HL-60 (cell line): ENCODE measurements at places on chromosomes 4 and X.

- no peak for DNase-seq
Observed at GRCh38 chr4:8593264-8594096, 915 bp downstream of the CPZ start.

DNA sequence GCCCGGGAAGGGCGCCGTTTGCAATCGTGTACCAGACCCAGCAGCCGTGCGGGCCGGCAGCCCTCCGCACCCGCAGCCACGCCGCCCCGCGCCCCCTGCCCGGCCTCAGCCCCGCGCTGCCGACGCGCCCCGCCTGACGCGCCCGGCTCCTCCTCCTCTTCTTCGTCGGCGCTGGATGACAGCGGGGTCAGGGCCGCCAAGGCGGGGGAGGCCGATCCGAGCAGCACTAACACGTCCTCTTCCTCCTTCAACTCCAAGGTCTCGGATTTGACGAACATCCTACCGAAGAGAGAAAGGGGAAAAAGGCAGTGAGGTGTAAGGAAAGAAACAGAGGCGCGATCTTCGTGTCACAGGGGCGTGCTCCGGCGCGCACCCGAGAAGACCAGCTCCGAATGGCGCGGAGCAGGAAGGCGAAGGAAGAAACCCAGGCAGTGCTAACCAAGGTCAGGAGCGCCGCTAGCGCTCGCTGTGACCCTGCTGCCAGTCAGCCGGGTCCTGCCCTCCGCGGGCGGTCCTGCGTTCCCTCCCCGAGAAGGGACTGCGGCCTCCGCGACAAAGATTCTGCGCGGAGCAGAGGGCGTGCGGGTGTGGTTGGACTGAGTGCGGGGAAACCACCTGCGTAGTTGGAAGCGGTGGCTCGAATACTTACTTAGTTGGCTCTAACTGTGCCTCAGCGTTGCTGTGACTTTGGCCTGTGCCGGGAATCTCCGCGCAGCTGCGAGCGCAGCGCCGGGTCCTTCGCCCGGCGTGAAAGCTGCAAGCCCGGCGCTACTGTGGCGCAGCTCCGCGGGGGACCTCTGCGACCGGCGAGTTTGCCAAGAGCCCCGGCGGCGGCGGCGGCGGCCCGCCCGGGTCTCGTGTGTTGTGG lies 548 bp downstream of the NEUROG2 start:
- no peak for DNase-seq

DNA sequence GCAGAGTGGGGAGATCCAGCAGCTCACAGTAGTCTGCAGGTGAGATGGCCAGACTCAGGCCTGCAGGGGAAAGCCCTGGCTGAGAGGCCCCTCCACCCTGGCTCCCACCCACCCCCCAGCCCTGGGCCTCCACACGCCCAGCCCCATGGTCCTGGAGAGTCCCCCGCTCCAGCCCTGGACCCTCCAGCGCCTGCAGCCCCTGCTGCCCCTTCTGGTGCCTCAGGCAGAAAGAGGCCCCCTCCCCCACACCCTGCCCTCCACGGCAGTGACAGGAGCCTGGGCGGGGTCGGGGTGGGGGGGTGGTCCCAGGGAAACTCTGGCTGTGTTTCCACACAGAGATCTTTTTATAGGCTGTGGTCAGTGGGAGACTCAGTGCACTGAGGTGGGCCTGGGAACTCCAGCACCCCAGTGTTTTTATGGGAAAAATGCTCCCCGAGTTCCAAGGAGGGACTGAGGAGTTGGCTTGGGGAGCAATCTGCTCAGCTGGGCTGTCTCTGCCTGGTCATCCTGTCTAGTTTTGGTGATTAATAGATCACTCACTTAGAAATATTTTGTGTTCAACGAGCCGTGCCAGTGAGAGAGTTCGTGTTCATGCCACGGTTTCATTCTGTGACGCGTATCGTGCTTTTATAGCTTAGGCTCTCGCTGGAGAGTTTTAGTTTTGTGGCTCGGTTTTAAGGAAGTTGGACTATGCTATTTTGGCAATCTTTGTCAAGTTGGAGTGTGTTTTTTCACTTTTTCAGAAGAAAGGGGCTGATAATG lies 53.1 kb upstream of the HGFAC start:
- peak; percentile 64 for DNase-seq

DNA sequence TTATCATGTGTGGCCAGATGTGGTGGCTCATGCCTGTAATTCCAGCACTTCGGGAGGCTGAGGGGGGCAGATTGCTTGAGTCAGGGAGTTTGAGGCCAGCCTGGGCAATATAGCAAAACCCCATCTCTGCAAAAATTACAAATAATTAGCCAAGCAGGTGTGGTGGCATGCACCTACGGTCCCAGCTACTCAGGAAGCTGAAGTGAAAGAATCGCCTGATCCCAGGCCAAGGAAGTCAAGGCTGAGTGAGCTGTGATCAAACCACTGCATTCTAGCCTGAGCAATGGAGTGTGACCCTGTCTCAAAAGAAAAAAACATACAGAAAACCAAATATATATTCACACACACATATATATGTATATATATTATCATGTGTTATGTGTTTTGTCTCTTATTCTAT lies 15.0 kb downstream of the APELA start:
- DNase-seq: no peak

DNA sequence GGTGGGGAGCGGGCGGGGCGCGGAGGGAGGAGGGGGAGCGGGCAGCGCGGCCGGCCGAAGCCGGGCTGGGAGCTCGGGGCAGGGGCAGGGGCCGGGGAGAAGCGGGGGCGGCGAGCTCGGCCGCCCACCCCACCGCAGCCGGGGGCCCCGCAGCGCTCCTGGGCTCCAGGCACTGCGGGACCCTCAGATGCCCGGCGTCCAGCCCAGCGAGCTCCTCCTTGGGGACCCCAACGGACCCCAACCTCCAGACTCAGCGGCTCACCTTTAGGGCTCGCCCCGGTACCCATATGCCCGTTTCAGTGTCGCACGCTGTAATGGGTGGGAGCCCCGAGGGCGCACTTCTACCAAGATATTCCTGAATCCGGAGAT lies 357 bp upstream of the ADGRG2 start:
- no peak for DNase-seq

DNA sequence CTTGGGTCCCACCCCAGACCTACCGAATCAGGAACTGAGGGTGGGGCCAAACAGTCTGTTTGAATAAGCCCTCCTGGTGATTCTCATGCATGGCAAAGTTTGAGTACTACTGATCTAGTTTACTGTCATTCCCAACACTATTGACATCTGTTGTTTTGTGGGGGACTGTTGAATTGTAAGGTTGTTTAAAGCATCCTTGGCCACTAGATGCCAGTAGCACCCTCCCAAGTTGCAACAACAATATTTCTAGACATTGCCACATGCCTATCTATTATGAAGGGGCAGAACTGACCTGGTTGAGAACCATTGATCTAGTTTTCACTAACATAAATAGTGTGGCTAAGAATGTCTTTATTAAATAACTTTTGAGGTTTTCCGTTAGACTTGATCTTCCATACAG lies 15.1 kb downstream of the TAF9B start:
- DNase-seq: no peak

- no peak for DNase-seq
Observed at GRCh38 chr4:136800248-136800647, 732.0 kb downstream of the PCDH18 start.

- DNase-seq: no peak
Observed at GRCh38 chrX:10554612-10555270, 65.6 kb downstream of the MID1 start.

- no peak for DNase-seq
Observed at GRCh38 chr4:110104661-110105060, 93.8 kb downstream of the ELOVL6 start.

- DNase-seq: no peak
Observed at GRCh38 chrX:68284281-68284904, 148.9 kb downstream of the OPHN1 start.

DNA sequence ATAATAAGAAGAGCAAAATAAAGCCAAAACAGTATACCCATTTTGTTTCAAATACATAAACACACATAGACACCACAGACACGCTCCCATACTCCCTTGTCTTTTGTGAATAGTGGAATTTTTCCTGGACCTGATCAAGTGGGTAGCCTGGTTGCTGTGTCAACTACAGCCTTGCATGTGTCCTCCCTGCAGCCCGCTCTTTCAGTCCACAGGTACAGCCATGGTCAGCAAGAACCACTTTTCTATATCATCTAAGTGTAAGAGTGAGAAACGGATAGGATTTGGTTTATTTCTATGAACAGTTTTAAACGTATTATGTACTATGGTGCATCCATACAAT lies 9.8 kb downstream of the PWWP3B start:
- no peak for DNase-seq

- DNase-seq: no peak
Observed at GRCh38 chr4:75557696-75558095, 1.8 kb downstream of the ODAPH start.
